RWPE2 (cell line): ENCODE measurements at places on chromosomes 3 and 15.

GRCh38 chr3:9980251-9980650 lies 6.4 kb downstream of the EMC3 start:
- DNase-seq, result no peak

DNA sequence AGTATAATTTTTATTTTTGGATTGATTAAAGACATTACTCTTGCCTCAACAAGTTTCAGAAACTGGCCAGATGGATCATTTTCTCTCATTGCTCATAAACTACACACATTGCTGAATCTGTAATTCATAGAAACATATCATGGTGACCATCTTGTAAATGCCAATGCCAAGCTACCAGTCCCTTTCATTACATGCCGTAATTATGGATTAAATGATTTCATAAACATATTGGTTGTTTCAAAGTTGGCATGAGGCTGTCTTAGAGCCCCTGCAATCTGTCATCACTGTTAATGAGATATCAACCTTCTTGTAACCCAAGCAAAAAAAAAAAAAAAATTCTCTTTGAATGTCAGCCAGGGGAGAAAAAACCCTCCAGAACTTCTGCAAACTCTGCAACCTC lies 112.2 kb downstream of the DCLK3 start:
- no peak for DNase-seq

DNA sequence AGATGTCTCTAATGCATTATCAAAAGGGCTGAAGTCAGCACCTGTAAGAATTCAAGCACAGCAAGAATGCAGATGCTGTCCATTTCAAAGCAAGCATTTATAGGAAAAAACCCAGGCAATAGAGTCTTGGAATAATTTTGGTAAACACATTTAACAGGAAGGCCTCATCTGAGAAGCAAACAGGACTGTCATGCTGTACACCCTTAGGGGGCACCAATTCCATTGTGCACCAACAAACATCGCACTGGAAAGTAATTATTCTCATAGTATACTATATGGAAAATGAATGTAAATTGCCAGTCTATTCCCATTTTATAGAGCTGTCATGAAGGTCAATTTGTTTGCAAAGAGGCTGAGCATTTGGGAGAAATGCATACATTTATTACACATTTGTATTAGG lies 247.3 kb upstream of the SUCLG2 start:
- DNase-seq, result no peak

GRCh38 chr3:41094351-41094750 lies 105.0 kb upstream of the CTNNB1 start:
- DNase-seq, result no peak

DNA sequence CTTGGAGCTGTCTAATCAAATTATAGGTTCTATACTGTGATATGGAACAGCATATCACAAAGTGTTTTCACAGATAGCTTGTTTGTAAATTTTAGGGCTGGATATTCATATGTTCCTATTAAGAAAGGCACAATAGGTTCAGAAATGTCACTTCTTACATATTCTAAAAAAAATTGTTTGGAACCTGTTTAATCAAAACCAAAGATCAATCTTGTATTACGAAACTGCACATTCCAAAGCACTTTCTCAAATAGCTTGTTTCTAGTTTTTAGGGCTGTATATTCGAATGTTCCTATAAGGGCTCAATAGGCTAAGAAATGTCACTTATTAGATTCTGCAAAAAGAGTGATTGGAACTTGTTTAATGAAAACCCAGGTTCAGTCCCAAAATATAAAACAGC lies 67.4 kb upstream of the OSBPL11 start:
- no peak for DNase-seq

DNA sequence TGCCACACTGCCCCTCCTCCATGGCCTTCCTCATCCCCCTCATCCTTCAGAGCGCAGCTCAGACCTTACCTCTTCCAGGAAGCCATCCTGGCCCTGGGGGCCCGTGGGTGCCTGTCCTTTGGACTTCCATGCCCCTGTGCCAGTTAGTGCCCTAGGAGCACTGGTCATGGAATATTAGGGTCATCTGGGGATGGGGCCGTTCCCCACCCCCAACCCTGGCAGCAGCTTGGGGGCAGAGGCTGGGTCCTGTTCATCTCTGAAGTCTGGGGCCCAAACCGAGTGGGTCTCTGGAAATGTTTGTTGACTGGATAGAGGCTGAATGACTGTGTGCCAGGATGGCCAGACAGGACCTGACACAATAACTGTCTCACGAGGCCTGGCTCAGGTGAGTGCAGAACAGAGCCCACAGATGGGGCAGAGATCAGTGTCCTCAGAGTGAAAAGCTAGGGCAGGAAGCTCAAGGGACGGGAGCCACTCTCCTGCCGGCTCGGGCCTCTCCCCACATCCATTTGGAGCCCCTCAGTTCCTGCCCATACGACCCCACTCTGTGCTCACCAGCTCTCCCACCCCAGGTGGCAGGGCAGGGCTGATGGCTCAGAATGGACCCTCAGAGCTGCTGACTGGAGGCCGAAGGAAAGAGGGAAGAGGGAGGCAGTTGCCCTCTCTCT lies 62.5 kb downstream of the TLE3 start:
- DNase-seq, result peak; percentile 56

GRCh38 chr3:50562861-50563260 lies 4.7 kb downstream of the C3orf18 start:
- no peak for DNase-seq

GRCh38 chr15:35431281-35431680 lies 114.7 kb downstream of the DPH6 start:
- no peak for DNase-seq

DNA sequence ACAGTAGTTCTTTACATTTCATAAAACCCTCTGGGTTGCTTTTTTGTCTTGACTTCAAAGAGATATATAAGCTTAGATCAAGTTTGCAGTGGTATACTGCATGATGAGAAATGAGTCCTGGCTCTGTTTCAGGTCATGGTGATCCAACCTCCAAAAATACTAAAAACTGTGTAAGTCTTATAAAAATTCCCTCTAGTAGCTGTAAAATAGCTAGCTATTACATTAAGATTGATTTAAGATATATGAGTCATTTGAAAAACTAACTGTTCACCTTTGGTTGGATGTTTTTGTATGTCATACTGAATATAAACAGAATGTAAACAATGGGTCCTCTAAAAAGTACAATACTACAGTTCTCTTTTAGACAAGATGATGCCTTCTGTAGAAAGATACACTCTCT lies 879.2 kb downstream of the ROBO1 start:
- DNase-seq, result no peak

- no peak for DNase-seq
Observed at GRCh38 chr3:158631981-158632380, 12.3 kb upstream of the GFM1 start.

DNA sequence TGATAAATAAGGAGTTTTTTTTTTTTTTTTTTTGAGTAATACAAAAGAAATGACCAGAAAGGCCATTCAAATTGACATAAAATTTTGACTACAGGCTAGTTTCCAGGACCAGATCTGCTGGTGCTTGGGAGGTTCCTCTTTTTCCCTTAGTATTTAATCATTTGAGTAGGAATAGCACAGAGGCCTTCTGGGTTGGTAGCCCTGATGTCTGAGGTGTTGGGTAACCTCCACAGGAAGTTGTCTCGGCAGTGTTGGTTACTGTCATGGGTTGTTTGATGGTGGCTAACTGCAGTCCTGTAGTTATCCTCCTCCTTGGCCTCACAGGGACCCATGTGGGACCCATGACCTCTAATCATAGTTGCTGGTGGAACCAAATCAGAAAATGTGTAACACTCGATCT lies 91.1 kb downstream of the USP13 start:
- DNase-seq, result no peak

GRCh38 chr3:186933816-186934215 lies 3.5 kb downstream of the ST6GAL1 start:
- DNase-seq, result no peak
